Activated CD4-positive, CD25-positive, alpha-beta regulatory T cell treated with anti-CD3 and anti-CD28 coated beads, Interleukin-2, amount 50 U/mL, for 24 hours (primary cell): ENCODE measurements at places on chromosomes 16 and 17.

DNA sequence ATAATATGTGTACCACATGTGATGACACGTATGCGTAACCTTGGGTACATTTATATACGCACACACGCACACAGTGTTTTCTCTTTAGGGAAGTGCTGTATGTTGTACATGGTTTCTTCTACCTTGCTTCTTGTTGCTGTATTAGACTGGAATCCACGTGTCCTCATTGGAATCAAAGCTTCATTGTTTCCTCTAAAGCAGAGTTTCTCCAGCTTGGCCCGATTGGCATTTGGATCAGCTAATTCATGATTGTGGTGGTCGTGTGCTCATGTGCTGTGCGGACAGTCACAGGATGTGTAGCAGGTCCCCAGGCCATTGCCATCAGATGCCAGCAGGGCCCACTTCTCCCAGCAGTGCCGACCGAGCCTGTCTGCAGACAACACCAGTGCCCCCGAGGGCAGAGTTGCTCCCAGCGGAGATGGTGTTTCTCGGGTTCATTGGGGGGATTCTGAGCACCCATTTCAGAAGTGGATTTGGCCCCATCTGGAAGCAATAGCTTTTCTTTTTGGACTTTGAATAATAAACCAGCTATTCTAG is 148.4 kb downstream of the RPTOR start:
- ATAC-seq, result no peak

DNA sequence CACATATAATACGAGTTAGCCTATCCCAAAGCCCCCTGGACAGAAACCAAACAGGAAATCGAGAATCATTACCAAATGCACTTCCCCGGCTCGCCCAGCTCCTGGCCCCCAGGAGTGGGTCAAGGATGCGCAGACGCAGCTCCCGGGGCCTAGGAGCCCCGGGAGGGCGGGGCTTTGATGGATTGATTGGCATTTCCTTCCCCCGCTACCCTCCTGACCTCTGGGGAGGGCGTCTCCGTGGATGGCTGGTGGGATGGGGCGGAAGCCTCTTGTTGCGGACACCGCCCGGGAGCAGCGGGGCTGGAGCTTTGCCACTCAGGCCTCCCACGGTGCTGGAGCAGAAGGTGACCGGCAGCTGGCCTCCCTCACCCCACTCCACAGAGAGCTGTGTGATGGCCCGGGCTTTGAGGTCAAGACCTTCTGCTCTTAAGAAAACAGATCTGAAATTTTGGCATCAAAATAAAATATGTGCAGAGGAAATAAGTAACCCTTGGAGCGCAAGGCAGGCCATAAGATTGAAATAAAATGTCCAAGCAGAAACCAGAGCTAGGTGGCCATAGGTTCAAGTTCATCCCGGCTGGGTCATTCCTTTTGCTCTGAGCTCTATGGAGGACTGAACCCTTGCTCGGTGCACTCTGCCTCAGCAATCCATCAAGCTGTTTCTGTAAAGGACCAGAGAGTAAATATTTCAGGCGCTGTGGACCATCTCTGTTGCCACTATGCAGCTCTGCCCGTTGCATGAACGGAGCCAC is 262.3 kb downstream of the SOX9 start:
- no peak for ATAC-seq

- no peak for ATAC-seq
Measured at GRCh38 chr17:20235747-20236146, 226.6 kb downstream of the SPECC1 start.

GRCh38 chr16:51326131-51326856 is 175.2 kb upstream of the SALL1 start:
- no peak for ATAC-seq

- ATAC-seq, result peak; percentile 79
Measured at GRCh38 chr16:87806641-87807546, 41.1 kb upstream of the KLHDC4 start.

- ATAC-seq, result no peak
Measured at GRCh38 chr16:25176136-25176535, 40.6 kb upstream of the AQP8 start.

- no peak for ATAC-seq
Measured at GRCh38 chr17:12492450-12492849, 173.2 kb upstream of the MYOCD start.

DNA sequence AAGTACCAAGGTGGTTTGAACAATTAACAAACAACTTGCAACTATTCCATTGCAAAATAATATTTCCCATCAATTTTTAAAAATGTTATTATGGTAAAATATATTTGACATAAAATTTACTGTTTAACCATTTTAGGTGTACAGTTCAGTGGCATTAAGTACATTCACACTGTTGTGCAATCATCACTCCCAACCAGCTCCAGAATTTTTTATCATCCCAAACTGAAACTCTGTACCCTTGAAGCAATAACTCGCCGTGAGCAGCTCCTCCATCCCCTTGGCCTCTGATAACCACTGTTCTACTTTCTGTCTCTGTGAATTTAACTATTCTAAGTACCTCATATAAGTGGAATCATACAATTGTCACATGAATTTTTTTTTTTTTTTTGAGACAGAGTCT is 33.6 kb upstream of the ATF7IP2 start:
- no peak for ATAC-seq

GRCh38 chr17:62616993-62617893 is 10.2 kb upstream of the MRC2 start:
- ATAC-seq, result no peak
